ENCODE measurements at places on chromosomes 13 and 19. TPM values are rescaled to one million over a fixed set of nuclear protein-coding genes. Genes with fewer than 3 reads are reported as not detected.
A peak's percentile ranks its signal among the peaks of the same experiment; 100 is the strongest.

RPL28 gene
- total RNA-seq = 604 TPM

GRCh38 chr19:19077103-19077502 is 13.3 kb downstream of the SLC25A42 start:
- no peak for DNase-seq

GRCh38 chr13:112703449-112704284 is 13.8 kb downstream of the ATP11A start:
- DNase-seq = peak; percentile 3

- DNase-seq = no peak
These were observed 273.4 kb upstream of the MIR17HG start for GRCh38 chr13:91074091-91074490.

- DNase-seq = no peak
These were observed 274.5 kb downstream of the LMO7 start for GRCh38 chr13:75910591-75910990.

GGACT gene
- total RNA-seq = not detected

ZNF772 gene
- 0.75 TPM for total RNA-seq

- DNase-seq = no peak
These were observed 29.2 kb downstream of the RHPN2 start for GRCh38 chr19:33035461-33035860.

GRCh38 chr19:54967611-54968010 is 1.4 kb downstream of the NLRP2 start:
- no peak for DNase-seq

DNA sequence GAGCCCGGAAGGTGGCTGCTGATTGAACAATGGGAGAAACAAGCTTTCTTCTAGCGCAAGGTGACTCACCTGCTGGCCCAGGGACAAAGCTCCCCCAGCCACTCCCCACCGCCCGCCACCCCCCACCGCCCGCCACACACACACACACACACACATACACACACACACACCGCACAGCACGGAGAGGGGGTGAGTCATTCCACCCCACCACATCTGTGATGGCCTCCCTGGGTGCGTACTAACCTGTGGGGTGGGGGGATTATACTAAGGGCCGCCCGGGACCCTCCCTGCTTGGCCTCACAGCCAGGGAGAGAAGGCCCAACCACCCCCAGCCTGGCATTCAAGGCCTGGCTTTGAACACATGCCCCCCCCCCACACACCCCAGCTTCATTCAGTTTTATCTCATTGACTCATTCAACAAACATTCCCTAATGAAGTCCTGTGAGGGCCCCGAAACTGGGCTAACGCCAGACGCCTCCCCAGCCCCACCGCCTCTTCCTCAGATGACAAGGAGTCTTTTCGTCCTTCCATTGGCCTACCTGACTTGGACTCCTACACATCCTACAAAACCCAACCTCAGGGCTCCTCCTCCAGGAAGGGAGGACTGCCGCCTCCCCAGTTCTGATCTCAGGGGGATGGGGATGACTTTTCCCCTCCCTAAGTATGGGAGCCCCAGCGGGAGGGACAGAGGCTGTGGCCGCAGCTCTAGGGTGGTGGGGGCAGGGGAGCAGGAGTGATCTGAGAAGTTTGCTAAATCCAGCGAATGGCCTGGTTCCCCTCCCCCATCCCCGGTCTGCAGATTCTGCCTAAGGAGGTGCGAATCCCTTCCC is 5.8 kb upstream of the ONECUT3 start:
- DNase-seq = no peak

ZNF428 gene
- 17.1 TPM for total RNA-seq

TRPC4 gene
- total RNA-seq = 0.20 TPM

- no peak for DNase-seq
These were observed 34.9 kb downstream of the RXFP2 start for GRCh38 chr13:31774186-31774750.

GRCh38 chr19:16886305-16886880 is 2.4 kb upstream of the F2RL3 start:
- peak; percentile 39 for DNase-seq

DNA sequence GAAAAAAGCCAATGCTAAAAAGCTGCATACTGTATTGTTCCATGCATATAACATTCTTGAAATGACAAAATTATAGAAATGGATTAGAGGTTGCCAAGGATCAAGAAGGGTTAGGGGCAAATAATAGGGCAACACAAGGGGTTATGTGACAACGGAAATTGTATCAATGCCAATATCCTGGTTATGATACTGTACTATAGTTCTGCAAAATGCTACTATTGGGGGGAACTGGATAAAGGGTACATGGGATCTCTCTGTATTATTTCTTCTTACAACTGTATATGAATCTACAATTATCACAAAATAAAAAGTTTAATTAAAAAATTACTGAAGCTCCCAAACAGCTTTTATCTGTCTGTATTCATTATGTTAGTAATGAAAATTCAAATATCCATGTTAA is 31.9 kb downstream of the LNX2 start:
- no peak for DNase-seq

DCT gene
- total RNA-seq = not detected

GRCh38 chr19:48393559-48394330 is at the start of gene GRIN2D:
TSS of gene GRIN2D (plus strand) at chr19:48393668. CDS start at chr19:48398393, 4,725 bp downstream.
- DNase-seq = peak; percentile 16

GRCh38 chr13:60661521-60661920 is 264.5 kb downstream of the TDRD3 start:
- no peak for DNase-seq

DNA sequence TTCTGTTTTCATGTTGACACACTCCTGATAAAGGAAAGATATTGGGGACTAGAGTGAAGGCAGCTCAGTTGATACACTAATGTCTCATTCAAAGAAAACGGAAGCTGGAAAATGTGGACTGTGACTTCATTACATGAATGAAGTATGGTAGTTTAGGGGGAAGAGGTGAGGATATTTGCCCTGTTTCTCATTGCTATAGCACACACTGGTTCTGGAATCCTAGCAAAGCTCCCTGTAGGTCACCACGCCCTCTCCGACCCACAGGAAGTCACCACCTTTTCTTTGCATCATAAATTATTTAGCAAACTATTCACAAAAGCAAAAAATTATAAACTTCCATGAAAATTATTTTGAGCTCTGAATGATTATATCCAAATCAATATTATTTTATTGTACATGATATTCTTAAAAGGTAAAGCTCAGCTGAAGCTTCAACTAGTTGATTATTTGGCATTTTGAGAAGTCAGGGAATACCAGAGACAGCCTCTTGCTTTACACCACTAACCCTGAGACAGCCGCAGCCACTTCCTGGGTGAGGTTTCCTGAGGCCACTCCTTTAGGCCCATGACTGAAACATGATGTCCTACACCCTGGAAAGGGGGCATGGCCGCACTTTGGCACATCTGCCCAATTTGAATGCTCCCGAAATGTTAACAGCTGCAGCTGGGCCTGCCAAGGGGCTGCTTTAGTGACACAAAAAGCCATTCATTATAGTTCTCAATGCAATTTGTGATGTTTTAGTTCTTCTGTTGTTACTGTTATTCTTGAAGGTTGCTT is 50.0 kb upstream of the WDFY2 start:
- peak; percentile 32 for DNase-seq

UBE2L5 gene
- total RNA-seq = not detected

ACP5 gene
- total RNA-seq = 18.9 TPM

FAAP24 gene
- total RNA-seq = not detected

TUBA3C gene
- not detected for total RNA-seq

- DNase-seq = no peak
These were observed 749.4 kb upstream of the SLC10A2 start for GRCh38 chr13:103815619-103816018.
